ENCODE measurements at places on chromosomes 16 and 17. TPM values are rescaled to one million over a fixed set of nuclear protein-coding genes. Genes with fewer than 3 reads are reported as not detected.

DNA sequence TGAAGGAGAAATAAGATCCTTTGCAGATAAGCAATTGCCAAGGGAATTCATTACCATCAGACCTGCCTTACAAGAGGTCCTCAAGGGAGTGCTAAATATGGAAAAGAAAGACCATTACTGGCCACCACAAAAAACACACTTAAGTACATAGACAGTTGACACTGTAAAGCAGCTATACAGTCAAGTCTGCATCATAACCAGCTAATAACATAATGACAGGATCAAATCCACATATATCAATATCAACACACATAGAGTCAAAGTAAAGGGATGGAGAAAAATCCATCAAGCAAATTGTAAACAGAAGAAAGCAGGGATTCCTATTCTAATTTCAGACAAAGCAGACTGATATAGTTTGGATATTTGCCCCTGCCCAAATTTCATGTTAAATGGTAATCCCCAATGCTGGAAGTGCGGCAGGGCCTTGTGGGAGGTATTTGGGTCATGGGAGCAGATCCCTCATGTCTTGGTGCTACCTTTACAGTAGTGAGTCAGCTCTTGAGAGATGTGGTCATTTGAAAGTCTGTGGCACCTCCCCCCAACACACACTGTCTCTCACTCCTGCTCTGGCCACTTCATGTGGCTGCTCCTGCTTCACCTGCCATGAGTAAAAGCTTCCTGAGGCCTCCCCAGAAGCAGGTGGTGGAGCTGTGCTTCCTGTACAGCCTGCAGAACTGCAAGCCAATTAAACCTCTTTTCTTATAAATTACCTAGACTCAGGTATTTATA is 32.8 kb downstream of the TANC2 start:
- no peak overlapping the region for H3K4me3 ChIP-seq
- no peaks in the 10 kb centered on the region for H3K36me3 ChIP-seq
- no peaks in the 10 kb centered on the region for H3K27me3 ChIP-seq
- DNase-seq, result no peak
- H3K4me1 ChIP-seq, result peaks cover 4% of the 10 kb centered on the region

- H3K27me3 ChIP-seq, result no peaks in the 10 kb centered on the region
- no peak overlapping the region for H3K4me3 ChIP-seq
- DNase-seq, result no peak
- peaks cover 41% of the 10 kb centered on the region for H3K4me1 ChIP-seq
- peaks cover 82% of the 10 kb centered on the region for H3K36me3 ChIP-seq
Observed at GRCh38 chr16:4682084-4682591, 11.2 kb upstream of the NUDT16L1 start.

GRCh38 chr16:54375071-54375470 is 88.5 kb upstream of the IRX3 start:
- H3K27ac ChIP-seq, result no peak overlapping the region
- H3K4me3 ChIP-seq, result no peak overlapping the region
- no peaks in the 10 kb centered on the region for H3K27me3 ChIP-seq
- no peaks in the 10 kb centered on the region for H3K36me3 ChIP-seq

- no peaks in the 10 kb centered on the region for H3K27me3 ChIP-seq
- no peak for DNase-seq
- H3K4me1 ChIP-seq, result peaks cover 17% of the 10 kb centered on the region
- peak overlapping the region; percentile 86 for H3K27ac ChIP-seq
Observed at GRCh38 chr17:76353004-76353598, 615 bp downstream of the PRPSAP1 start.

GRCh38 chr17:57021226-57021940 is 43.5 kb downstream of the SCPEP1 start:
- H3K4me3 ChIP-seq, result no peak overlapping the region
- H3K4me1 ChIP-seq, result peaks cover 39% of the 10 kb centered on the region
- H3K27me3 ChIP-seq, result no peaks in the 10 kb centered on the region

DNA sequence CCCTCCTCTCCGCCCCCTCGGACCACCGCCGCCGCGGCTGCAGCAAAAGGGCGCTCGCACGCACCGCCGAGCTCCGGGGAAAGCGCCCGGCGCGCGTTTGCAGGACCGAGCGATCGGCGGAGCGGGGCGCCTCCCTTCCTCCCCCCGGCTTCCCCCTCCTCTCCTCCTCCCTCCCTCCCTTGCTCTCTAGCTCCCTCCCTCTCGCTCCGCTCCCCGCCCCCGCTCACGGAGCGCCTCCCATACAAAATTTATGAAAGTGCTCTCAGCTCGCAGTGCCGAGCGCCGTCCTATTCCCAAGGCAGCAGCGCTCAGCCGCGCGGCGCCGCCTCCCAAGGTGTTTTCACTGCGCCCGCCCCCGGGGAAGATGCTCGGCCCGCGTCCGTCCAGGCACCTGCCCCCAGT is at the start of gene RTN4RL1:
RTN4RL1 (minus strand) TSS at position 115 of the 402 bp plus-strand sequence. CDS start 469 bp downstream, outside the sequence.
- H3K27me3 ChIP-seq, result peaks cover 68% of the 10 kb centered on the region
- no peak for DNase-seq
- H3K4me1 ChIP-seq, result peaks cover 45% of the 10 kb centered on the region

DNA sequence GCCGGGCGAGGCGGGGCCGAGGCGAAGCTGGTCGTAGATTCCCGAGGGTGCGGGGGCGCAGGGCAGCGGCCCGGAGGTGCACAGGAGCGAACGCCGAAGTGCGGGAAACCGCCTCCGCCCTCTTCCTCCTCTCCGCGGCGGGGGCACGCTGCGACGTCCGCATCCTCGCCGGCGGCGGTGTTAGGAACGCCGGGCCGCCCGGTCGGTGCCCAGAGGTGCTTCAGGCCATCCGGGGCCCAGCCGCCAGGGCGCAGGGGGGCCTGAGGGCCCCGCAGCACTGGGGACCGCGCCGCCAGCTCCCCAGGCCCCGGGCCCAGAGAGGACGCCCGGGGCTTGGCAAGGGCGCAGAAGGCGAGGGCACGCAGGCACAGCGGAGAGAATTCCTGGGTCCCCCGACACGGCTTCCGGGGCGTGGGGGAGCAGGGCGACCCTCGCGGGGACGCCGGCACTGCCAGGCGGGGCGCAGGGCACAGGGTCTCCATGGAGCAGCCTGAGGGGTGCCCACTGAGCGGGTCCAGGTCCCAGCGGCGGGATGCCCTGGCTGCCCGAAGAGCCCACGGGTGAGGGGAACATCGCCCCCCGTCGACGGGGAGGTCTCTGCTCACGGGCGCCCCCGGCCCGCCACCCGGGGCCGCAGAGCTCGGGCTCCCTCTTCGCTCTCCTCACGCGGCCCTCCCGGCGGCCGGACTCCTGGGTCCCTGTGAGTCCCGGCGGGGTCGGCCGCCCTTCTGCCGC is 576 bp downstream of the EPOP start:
- H3K36me3 ChIP-seq, result no peaks in the 10 kb centered on the region
- H3K27ac ChIP-seq, result peak overlapping the region; percentile 66
- DNase-seq, result no peak
- H3K4me3 ChIP-seq, result peak overlapping the region; percentile 64
- peaks cover 30% of the 10 kb centered on the region for H3K4me1 ChIP-seq

- H3K4me3 ChIP-seq, result no peak overlapping the region
- H3K4me1 ChIP-seq, result peaks cover 9% of the 10 kb centered on the region
Observed at GRCh38 chr16:68134644-68135043, 49.5 kb downstream of the NFATC3 start.

DNA sequence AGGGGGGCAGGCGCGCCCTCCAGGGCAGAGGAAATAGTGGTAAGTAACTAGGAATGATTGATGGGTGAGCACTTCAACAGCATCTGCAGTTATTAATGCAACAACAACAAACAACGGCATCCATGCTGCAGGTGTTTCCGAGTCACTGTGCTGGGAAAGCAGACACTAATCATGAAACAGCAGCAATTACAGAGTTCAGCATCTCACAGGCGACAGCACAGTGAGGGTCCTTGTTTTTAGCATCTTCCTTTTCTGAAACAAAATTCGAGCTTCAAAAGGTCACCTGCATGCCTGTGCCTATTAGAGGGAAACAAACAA is 191.9 kb downstream of the SLC39A11 start:
- no peak overlapping the region for H3K4me3 ChIP-seq
- H3K4me1 ChIP-seq, result no peaks in the 10 kb centered on the region
- no peak for DNase-seq

- peak overlapping the region; percentile 7 for H3K4me3 ChIP-seq
- no peak for DNase-seq
- H3K27ac ChIP-seq, result no peak overlapping the region
Observed at GRCh38 chr17:36935671-36936454, 1.4 kb upstream of the LHX1 start.

SLC22A31 gene
- not detected for total RNA-seq

MSRB1 gene
- 55.6 TPM for total RNA-seq

CSH2 gene
- not detected for total RNA-seq
